ENCODE measurements at places on chromosomes 4 and X.

GRCh38 chr4:179272282-179272681, 1830.0 kb upstream of the AGA start:
- no peak for DNase-seq

DNA sequence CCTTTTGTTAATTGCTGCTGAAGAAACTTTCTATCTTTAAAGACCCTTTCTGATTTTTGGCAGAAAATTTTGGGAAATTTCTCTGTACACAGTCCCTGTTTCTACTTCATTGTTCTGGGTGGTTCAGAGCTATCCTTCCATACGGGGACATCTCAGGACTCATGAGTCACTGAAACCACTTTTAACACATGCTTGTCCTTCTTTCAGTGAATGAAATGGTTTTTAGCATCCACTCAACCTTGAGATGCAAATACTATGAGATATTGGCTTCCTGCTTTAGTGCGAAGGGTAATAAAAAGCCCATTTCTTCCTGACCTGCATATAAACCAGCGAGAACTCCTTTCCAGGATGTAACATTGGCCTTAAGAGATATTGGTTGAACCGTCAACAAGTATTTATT, 158.0 kb downstream of the REPS2 start:
- no peak for DNase-seq

- DNase-seq = no peak
Observed at GRCh38 chr4:99529956-99530355, 19.1 kb downstream of the C4orf17 start.

GRCh38 chrX:11287505-11287904, 5.7 kb upstream of the AMELX start:
- no peak for DNase-seq

GRCh38 chrX:139831675-139832456, 101.0 kb downstream of the ATP11C start:
- no peak for DNase-seq

DNA sequence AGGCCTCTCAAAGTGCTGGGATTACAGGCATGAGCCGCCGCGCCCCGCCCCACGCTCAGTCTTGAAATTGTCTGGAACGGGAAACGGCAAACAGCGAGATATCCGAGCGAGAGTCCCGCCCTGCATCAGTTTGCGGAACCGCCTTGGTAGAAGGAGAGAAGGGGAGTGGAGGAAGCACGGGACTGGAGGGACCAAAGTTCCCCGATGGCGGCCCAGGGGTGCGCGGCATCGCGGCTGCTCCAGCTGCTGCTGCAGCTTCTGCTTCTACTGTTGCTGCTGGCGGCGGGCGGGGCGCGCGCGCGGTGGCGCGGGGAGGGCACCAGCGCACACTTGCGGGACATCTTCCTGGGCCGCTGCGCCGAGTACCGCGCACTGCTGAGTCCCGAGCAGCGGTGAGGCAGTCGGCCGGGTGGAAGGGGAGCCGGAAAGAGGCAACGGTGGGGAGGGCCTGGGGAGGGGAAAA, at the start of gene BST1:
TSS of gene BST1 (plus strand) at position 125 of the 463 bp plus-strand sequence. CDS start at position 205, 80 bp downstream.
- DNase-seq = peak; percentile 82
